ENCODE measurements at places on chromosomes 16 and 17.
A peak's percentile ranks its signal among the peaks of the same experiment; 100 is the strongest.

DNA sequence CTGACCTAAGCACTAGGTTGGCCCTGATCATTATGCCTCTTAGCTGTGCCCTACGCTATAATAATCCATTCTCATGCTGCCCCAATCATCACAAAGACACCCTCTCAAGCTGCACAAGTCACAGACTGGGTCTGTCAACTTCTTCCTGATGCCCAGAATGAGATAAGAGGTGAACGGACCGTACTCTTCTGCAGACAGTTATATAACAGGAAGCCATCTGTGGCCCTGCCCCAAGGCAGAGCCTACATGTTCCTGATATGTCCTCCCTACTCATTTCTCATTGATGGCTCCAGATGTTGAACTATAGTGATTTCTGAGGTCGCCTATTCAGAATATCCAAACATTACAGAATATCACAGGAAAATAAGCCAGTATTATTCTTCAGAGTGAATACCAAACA lies 471.6 kb upstream of the ERCC4 start:
- no peak for DNase-seq

- DNase-seq: no peak
Observed at GRCh38 chr17:80987941-80988461, 3.6 kb upstream of the CHMP6 start.

GRCh38 chr16:24077966-24078365 lies 178.2 kb upstream of the CACNG3 start:
- no peak for DNase-seq

DNA sequence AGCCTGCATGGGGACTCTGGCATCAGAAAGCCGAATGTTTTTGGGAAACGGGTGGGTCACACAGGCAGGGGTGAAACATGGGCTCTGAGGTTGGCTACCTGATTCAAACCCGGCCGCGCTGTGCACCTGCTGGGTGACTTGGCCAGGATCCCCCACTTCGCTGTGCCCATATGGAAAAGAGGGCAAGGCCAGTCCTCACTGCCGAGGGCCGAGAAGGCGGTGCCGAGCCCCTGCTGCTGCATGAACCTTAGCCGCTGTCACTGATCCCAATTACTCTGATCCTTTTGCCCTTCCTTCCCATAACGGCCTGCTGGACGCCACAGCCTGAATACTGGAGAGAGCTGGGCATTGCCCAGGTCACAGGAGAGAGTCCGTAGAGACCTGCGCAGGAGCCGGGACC lies 17.7 kb downstream of the KDM8 start:
- no peak for DNase-seq

- DNase-seq: no peak
Observed at GRCh38 chr16:89019511-89019910, 42.5 kb upstream of the CBFA2T3 start.

DNA sequence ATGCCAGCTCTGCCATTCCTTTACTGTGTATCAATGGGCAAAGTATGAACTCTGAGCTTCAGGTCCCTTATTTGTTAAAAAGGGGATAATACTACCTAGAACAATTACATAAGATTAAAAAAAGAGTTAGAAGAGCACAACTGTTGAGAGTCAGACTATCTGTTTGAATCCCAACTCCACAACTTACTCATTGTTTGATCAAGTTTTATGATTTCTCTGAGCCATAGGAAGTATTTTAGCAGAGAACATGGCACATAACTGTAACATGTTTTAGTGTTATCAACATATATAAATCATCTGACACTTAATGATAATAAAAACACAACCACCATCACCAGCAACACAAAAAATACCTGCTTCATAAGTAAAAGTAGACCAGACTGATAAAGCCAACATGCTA lies 421.3 kb downstream of the ZFHX3 start:
- no peak for DNase-seq

DNA sequence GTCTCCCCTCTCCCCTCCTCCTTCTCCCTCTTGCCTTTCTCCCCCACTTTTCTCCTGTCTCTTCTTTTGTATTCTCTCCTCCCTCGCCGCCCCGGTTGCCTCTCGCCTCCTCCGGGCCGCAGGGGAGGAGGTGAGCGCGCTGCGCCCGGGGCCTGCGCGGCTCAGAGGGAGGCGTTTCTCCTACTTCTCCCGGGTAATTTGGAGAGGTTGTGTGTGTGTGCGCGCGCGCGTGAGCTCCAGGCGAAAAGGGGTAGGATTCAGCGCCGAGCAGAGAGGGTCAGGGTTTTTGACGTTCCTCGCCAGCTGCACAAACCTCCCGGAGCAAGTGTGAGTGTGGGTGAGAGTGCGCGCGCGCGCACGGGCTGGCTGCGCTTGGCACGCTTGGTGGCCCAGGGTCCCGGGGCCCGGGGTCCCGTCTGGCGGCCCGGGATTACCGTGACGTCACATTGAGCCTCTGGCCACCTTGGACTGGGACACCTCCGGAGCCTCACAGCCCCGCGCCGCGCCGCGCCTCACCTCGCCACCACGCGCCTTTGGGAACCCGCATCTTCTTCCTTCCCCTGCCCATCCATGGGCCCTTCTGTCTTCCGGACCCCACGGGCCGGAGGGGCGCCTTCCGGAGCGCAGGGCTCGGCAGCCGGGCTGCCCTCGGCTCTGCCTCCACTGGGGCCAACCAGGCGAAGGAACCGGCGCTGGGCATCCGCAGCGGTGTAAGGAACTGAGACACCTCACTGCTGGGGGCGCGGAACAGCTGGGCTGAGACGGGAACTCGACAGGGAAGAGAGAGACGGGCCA lies 479 bp downstream of the IRX6 start:
- no peak for DNase-seq

DNA sequence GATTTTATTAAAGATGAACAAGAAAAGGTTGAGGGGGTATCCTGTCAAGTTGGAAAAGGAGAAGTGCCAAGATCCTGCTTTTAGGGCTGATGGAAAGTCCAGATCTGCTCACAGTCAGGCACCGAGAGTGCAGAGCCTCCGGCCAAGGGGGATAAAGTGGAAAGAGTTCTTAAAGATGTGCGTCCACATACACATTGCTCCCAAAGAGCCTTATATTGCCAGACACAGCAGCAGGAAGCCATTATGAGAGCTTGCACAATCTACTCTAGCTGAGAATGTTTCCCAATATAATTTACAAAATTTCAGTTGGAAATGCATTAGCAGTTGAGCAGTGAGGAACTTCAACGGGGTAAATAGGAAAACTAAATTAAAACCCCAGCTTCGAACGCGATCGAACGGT lies 95.6 kb downstream of the SALL1 start:
- DNase-seq: no peak

- no peak for DNase-seq
Observed at GRCh38 chr16:58500430-58501241, 693 bp downstream of the NDRG4 start.

GRCh38 chr17:73914536-73915274 lies 270.5 kb upstream of the SDK2 start:
- DNase-seq: no peak

DNA sequence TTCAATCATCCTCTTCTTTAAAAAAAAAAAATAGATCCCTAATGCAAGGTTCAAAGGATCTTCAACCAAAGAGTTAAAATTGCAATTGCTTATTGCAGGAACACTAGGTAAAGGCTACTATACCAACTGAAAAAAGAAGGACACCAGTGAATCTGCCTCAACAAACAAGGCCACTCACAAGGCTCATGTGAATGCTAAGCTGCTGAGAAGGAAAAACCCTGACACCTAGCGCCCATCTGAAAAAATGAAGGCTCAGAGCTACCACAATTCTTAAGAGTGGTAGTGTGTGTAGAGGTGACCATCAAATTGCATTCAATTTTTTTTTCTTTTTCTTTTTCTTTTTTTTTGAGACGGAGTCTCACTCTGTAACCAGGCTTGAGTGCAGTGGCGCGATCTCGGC lies 201.6 kb upstream of the C17orf78 start:
- no peak for DNase-seq

DNA sequence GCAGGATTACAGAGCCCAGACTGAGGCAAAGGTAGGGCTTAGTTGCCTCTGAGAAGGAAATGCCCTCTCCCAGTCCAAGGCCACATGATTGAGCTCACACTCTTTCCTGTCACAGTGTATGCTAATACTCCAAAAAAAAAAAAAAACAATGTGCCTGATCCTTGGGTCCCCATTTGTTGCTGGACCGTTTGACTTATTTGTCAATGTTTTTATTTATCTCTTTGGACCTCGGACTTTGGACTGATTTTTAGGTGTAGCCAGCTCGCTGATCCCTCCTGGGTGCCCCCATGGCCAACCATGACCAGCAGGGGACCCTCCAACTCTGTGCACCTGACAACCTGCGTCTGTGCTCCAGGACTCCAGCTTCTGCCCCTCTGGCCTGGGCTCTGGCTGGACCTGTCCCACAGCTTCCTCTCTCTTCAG lies 622 bp upstream of the CCL16 start:
- DNase-seq: no peak

GRCh38 chr16:85568519-85568918 lies 44.6 kb upstream of the GSE1 start:
- no peak for DNase-seq

- DNase-seq: no peak
Observed at GRCh38 chr16:4679156-4679849, 14.1 kb upstream of the NUDT16L1 start.

DNA sequence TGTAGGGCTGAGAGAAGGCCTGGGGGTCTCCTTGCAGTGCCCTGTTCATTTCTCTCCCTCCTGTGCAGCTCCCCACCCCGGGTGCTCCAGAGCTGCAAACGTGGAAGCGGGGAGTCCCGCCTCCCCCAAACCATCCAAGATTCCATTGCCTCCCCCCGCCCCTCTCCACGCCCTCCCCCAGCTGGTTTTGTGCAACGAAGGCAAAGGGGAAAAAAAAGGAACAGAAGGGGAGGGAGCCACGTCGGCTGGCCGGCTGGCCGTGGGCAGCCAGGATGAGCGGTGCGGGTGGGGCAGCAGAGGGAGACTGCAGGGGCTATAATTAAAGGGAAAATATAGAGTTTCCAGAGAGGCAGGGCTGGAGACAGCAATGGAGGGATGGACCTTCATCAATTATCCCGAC lies 1.7 kb upstream of the COL1A1 start:
- DNase-seq: no peak

DNA sequence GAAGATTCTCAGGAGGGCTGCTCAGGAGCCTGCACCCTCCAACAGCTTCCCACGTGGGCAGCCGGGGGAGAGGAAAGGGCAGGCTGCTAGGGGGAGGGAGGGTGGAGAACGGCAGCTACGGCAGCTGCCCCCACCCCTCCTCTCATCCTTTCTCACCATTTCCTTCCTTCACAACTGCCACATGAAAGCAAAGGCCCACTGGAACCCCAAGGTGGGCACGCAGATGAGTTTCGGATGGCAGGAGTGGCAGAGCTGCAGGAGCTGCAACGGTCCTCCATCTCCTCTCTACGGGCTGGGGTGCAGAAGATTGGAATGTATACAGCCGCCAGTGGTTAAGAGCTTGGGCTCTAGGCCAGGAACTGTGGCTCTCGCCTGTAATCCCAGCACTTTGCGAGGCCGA lies 77.7 kb downstream of the GAS7 start:
- no peak for DNase-seq

DNA sequence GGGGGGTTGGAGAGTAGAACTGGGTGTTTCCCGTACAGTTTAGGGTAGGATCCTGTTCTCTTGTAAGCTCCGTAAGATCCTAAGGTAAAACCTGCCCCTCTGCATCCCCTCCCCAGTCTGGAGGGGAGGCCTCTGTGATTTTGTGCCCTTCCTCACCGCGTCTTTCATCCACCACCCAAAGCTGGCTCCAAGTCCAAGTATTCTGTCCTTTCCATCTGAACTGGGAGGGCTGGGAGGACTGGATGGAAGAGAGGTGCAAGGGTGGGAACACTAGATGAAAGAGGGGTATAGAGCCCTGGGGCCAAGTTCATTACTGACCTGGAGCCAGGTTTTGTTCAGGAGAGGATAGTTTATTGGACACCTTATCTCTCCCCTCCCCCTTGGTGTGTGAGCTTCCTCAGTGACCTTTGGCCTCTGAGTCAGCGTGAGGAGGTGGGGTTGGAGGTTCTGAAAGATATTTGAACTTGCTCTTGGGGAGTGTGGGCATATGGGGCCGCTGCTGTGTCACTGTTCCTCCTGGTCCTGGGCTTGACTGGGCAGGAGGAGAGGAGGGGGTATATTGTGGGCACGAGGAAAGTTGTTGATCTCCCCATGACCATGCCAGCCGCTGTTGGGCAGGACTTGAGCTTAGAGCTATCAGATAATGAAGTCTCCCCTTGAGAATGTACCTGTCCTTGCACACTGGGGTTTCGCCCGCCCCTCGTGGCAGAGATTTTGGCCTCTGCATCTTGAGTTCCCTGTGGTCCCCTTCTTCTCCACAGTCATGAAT lies 1.6 kb downstream of the LASP1 start:
- no peak for DNase-seq

DNA sequence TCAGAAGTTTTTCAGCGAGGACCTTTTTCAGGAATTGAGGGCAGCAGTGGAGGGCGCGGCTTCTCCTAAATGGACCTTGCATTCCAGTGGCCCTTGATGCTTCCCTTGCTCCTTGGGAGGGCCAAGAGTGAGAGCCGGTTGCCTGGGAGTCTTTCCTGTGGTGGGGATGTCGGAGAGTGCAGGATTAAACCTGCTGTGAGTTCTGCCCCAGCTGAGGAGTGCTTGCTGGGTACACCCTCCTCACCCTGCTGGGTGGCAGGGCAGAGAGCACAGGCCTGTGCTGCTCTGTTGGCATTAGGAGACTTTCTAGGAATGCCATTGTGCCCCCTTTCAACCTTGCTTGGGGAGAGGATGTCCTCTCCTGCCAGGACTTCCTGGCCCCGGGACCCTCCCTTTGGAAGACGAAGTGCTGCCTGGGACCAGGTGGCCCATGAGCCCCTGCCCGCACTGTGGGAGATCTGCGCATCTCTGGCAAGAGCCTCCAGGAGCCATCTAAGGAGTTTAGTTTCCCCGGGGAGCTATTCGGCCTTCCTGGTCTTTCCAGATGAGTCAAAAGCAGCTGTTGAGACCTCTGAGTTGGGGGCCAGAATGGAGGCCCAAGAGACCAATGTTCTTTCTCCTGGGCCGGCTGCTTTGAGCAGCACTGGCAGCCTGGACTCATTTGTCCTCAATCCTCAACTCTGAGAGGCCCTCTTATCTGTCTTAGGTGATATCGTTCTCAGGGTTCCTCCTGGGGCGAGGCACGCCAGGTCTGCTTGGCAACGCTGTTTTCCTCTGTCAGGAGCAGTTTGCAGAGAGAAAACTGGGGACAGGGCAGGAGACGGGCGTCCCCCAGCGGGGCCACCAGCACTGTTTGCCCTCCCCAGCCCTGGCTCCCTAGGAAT lies 5.6 kb downstream of the LLGL2 start:
- DNase-seq: no peak

DNA sequence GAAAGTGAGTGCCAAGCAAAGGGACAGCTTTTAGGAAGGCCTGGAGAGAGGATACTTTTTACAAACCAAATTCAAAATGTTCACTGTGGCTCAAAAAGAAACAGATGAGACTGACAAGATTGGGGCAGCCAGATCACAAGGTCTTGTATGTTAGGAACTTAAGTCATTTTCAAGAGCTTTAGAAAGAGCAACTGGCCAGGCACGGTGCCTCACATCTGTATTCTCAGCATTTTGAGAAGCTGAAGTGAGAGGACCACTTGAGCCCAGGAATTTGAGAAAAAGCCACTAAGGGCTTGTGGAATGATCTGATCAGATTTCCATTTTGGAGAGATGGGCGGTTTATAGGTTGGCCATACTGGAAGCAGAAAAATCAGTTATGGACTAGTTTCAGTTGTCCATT lies 17.2 kb downstream of the SPAG9 start:
- no peak for DNase-seq

GRCh38 chr16:27202923-27203506 lies 311 bp upstream of the KDM8 start:
- DNase-seq: peak; percentile 68
